HT1080 (cell line): ENCODE measurements at places on chromosomes 6 and 20.

- DNase-seq: no peak
Measured at GRCh38 chr20:63148696-63149095, 67.2 kb downstream of the YTHDF1 start.

DNA sequence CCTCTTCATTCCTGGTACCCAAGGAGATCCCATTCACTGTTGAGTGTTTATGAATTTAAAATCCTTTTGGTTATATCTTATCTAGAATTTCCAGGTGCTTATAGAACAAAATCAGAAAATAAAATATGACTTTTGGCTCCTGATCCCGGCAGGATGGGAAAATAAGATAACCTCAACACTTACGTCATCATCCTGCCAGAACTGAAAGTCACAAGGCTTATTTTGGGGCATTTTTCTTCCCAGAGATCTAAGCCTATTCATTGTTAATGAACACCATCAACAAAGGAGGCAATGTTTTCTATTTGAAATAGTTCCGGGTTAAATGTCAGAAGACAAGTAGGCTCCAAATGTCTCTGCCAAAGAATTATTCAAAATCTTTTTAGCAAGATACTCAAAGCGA is 580.6 kb downstream of the TFAP2A start:
- no peak for DNase-seq

DNA sequence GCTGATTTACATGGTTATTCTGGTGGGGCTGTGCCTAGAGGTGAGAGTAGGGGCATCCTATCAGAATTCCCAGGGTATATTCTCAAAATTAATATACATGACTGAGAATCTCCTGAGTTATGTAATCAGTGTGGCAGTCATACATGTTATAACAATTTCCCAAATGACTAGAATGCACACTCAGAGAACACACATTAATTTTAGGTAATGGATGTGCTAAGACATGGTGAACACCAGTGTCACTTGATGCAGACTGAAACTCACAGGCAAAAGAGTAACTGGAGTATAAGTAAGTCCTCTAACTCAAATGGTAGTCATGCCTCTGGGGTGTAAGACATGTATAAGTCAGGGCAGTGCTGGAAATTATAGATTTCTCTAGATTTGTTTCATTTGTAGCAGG is 1198.4 kb upstream of the CITED2 start:
- DNase-seq: no peak

DNA sequence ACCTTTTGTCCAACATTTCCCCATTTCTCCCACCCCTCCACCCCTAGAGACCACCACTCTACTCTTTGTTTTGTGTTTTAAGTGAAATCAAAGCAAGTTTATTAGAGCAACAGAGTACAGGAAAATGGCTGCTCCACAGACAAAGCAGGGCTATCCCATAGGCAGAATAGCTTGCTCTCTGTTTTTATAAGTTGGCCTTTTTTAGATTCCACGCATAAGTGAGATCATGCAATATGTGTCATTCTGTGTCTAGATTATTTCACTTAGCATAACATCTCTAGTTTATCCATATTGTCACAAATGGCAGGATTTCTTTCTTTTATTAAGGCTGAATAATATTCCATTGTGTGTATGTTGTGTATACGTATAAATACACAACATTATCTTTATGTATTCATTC is 30.1 kb upstream of the SMLR1 start:
- DNase-seq: no peak

DNA sequence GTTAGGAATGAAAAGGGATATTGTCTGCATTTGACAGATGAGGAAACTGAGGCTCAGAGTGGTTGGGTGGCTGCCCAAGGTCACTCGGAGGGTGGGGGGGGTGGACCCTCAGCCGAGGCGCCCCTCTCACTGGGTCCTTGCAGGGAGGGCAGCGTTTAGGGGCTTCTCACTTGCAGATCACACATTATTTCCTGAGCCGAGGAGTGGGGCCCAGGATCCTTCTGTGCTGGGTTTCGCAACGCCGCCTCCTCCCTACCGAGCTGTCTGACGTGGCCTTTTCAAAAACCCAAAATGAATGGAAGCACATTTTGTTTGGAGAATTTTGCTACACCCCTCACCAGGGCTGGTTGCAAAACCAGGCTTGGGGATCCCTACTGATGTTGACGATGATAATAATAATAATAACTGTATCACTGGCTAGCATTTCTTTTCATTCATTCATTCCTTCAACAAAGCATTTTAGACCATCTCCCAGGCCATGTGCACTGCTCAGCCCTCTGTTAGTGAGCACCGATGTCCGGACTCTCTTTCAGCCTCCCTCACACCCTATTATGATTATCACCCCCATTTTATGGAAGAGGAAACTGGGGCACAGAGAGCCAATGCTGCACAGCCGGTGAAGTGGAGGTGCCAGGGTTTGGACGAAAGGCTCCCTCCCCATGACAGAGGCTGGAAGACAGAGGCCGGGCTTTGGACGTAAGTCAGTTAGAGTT is 5.2 kb downstream of the DLGAP4 start:
- no peak for DNase-seq

- peak; percentile 53 for DNase-seq
Measured at GRCh38 chr6:140566781-140567277, 1192.4 kb upstream of the CITED2 start.

DNA sequence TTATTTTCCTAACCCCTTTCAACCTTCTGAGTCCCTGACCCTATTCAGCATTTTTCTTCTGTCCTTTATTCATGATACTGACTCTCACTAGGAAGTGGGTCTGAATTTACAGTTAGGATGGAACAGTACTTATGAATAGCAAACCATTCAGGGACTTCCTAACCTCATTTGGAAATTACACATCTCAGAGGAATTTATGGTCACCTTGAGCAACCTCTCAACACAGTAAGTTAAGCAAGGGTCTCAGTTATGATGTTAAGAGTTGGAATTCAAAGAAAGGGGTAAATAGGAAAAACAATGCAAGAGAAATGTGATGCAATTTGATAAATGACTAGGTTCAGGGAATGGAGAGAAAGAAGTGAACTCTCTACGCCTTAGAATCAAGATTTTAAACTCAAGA is 97.3 kb downstream of the GPR6 start:
- peak; percentile 69 for DNase-seq

DNA sequence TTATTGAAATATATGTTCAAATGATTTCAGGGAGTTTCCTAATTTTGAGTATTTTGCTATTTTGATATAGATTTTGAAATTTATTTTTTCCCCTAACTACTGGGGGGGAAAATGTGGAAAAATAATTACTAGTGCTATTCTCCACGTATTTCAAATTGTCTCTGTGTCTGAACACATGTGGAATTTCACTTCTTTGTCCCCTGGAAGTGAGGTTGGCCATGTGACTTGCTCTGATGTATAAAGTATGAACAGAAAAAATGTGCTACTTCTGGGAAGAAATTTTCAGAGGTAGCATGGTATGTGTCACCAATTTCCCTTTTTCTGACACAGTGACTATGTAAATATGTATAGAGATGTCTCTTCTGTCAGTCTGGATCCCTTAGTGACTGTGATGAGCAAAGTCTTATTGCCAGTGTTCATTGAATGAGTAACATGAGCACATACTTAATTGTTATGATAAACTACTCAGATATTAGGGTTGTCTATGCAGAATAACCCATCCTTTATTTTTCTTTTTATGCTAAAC is 215.4 kb upstream of the CCN2 start:
- no peak for DNase-seq

DNA sequence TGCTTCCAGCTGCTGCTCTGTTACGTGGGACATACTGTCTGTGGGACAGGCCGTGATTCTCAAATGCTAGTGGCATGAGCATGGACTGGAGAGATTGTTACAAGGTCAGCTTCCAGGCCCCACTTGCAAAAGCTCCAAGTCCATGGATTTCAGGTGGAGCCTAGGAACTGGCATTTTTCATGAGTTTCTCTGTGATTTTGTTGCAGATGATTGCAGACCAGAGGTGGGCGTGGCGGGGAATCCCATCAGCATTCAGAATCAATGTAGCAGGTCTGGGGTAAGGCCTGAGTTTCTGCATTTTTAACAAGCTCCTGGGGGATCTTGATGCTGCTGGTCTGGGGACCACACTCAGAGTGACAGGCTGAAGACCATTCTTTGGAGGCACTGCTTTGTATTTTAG is 2.4 kb upstream of the CDH4 start:
- no peak for DNase-seq

- no peak for DNase-seq
Measured at GRCh38 chr6:24991810-24992467, 56.2 kb upstream of the RIPOR2 start.

GRCh38 chr6:87660226-87660911 is 41.7 kb downstream of the AKIRIN2 start:
- DNase-seq: peak; percentile 79

- no peak for DNase-seq
Measured at GRCh38 chr6:5172041-5172653, 87.0 kb downstream of the PPP1R3G start.

DNA sequence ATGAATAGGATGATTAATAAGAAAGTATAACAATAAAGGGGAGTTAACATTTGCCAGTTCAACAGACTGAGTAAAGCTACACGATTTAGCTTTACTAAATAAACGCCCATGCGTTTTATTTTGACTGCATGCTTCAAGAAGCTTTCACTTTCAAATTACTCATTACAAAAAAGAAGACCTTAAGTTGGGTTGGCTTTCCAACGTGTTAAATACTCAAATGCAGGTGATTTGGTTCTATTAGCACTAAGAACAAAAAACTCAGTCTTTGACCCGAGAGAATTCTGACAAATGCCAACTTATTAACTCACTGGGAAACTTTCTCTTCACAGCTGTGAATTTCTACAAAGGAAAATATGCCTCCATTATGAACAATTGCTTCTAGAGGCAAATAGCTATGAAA is 24.8 kb downstream of the RNF146 start:
- no peak for DNase-seq

- peak; percentile 52 for DNase-seq
Measured at GRCh38 chr6:149459761-149460160, 25.1 kb downstream of the ZC3H12D start.

DNA sequence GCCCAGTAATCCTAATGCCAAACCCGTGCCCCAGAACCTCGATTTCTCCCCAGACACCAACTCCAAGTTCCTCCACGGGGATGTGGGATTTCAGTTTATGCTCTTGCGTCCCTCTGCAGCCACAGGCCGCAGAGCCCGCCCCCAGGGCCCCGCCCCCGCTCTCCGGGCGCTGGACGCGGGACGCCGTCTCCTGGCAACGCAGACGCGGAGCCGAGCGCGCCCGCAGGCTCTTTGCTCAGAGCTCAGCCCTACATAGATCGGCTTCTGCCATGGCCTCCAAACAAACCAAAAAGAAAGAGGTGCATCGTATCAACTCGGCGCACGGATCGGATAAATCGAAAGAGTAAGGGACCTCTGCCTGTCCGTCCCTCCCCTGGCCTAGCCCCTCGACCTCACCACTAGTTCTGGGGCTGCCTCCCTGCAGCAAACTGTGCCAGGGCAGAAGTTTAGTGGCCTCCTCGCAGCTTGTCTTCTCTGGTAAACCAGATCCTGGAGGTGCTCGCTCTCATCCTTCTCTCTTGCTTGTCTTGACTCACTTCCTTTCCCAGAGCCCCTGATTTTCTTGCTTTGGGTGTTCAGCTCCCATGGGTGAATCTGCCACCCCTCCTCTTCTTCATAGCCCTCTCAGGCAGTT is at the start of gene ADGB:
Gene ADGB, plus strand, starts transcription at position 201 of the 634 bp plus-strand sequence. Its CDS starts 69 bp downstream, at position 270.
- DNase-seq: peak; percentile 35

GRCh38 chr6:36924131-36924530 is 30.4 kb upstream of the PI16 start:
- DNase-seq: no peak

DNA sequence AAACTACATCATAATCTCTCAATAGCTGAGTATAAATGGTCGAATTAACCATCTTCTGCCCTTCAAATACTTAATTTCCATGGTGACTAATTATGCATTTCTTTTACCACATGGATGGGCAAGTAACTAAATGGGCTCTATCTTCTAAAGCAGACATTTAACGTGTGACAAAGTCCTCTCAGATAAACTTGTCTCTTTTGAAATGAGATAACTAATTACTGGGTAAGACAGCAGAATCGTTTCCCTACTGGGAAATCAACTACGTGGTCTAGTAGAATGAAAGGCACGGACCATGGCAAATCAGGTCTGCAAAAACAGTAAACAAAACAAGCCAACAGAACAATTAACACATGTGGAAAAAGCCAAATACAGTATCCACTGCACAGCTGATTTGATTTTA is 137.7 kb downstream of the BACH2 start:
- DNase-seq: no peak

- no peak for DNase-seq
Measured at GRCh38 chr20:23513164-23513563, 22.2 kb downstream of the CST8 start.

- no peak for DNase-seq
Measured at GRCh38 chr6:127592964-127593363, 16.0 kb downstream of the C6orf58 start.

- no peak for DNase-seq
Measured at GRCh38 chr6:93341900-93342613, 77.3 kb downstream of the EPHA7 start.

DNA sequence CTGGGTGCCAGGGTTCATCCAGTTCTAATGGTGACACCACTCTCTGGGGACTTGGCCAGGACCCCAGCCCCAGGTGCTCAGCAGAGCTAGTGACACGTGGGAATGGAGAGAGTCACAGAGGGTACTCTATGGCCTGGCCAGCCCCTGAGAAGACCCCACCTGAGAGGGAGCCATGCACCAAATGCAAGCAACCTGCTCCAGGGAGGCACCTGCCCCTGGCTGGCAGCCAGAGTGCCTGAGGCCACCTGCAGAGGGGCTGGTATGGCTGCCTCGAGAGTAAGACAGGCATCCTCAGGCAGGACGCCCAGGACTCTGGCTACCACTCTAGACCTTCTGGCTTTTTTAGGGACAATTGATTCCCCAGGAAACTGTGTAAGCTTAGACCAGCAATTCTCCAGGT is 38.6 kb upstream of the CST7 start:
- no peak for DNase-seq

- DNase-seq: no peak
Measured at GRCh38 chr20:6866741-6867140, 99.3 kb downstream of the BMP2 start.

GRCh38 chr6:149364557-149364956 is 35.5 kb upstream of the SUMO4 start:
- no peak for DNase-seq

DNA sequence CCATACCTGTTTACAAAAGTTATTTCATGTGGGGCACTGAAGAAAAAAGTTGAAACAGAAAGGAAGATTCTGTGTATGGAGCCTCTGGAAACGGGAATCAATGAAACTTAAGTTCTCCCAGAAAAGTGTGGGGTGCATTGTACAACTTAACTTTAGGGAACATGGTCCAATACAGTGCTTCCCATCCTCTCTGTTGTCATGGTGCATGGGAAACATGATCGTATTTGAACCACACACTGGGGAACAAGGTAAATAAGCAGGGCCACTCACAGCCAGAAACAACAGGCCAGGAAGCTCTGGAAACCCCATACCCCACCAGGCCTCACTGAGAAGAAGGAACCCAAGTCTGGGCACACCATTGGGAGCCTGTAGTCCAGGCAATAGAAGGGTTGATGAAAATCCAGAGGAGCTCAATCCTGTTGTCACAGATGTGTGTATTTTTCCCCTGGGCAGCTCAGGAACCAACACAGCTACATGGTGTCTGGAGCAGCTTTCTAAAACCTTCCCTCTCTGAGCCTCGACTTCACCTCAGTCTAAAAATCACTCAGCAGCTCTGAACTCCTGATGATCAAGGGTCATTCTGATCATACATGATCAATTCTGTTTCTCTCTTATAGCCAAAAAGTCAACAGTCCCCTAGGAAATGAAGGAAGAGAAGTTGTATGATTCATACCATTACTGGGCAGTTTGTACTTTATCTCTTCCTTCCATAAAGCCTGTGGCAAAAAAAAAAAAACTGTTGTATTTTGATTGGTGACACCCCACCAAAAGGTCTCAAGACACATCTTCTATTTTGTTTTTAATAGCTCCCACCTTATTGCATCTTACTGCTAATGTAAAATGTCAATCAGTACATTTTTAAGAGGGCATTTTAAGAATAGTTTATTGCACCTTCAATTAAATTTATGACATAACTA is 198.5 kb upstream of the TAB2 start:
- no peak for DNase-seq
